ENCODE measurements at places on chromosomes 5 and 9.

- no peak for DNase-seq
These were observed 191.0 kb downstream of the TARS1 start for GRCh38 chr5:33631786-33632185.

GRCh38 chr9:88387552-88388202 lies 567 bp upstream of the SPIN1 start:
- no peak for DNase-seq

GRCh38 chr5:16690243-16690852 lies 73.6 kb upstream of the RETREG1 start:
- peak; percentile 66 for DNase-seq

DNA sequence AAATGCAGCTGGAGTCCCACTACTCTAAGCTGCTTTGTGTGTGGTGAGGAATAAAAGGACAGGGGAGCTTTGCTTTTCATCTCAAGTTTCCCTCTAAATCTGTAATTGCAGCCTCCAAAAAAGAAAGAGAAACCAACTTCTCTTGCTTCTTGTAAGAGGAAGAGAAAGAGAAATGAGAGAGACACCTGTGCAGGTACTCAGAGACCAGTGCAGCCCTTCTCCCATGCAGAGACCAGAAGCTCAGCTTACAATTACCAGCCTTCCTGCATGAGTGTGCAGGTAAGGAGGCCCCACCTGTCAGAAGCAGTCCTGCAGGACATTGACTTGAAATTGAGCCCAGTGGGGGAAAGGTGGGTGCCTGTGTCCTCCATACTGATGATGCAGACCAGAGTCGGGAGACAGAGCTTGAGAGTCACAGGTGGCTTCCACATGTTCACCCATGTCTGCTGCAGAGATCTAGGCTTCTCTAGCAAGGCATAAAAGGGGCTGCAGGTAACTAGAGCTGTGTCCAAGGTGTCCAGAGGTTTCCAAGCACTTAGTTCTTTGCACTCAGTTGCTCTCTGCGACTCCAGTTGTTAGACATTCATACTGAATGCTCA lies 15.3 kb upstream of the MED10 start:
- DNase-seq, result no peak

DNA sequence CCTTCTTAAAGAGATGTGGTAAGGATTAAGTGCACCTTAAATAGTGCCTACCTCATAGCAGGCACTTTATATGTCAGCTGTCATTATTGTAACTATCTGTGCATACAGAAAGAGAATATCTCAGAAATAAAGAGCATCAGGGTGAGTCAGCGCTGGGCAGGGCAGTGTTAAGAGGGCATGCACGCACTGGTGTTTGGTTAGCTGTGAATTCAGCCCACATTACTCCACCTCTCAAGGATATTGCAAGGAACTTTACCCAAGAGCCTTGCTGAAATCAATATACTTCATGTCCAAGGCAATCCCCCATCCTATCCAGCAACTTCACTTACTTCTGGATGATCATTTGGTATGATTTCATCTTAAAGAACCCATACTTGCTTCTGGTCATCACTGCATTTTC lies 300.9 kb downstream of the NTRK2 start:
- no peak for DNase-seq

DNA sequence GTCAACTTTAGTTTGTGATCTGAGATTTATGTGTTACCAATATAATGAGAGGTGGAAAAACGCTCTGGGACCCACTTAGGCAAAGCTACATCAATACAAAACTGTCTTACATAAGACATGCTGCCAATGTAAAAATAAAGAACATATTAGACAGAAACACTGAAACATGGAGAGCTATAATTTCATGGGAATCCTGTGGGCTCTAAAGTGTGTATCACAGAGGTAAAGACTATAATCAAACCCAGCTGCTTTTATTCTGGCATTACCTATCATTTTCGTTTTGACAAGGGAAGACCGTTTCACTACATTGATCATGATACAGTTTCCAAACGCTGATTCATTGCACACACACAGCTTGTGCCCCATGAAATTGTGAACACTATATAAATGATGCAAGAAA lies 400.5 kb upstream of the TUSC1 start:
- no peak for DNase-seq

DNA sequence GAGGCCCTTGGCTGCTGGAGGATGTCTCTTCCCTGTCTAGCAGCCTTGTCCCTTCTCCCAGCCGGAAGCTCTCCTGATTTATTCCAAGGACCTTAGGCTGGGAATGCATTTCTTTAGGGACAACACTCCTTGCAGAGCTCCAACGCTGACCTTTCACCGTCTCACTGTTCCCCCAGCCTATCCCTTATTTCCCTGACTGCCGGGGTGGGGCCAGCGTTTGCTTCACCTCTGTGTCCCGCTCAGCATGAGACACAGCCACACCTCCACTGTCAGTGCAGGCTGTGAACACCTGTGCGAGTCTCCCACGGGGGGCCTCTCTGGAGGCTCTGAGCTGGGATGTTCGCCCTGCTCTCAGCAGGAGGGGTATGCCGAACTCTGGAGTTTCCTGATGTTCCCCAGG lies 106.2 kb upstream of the FCN2 start:
- DNase-seq, result no peak

DNA sequence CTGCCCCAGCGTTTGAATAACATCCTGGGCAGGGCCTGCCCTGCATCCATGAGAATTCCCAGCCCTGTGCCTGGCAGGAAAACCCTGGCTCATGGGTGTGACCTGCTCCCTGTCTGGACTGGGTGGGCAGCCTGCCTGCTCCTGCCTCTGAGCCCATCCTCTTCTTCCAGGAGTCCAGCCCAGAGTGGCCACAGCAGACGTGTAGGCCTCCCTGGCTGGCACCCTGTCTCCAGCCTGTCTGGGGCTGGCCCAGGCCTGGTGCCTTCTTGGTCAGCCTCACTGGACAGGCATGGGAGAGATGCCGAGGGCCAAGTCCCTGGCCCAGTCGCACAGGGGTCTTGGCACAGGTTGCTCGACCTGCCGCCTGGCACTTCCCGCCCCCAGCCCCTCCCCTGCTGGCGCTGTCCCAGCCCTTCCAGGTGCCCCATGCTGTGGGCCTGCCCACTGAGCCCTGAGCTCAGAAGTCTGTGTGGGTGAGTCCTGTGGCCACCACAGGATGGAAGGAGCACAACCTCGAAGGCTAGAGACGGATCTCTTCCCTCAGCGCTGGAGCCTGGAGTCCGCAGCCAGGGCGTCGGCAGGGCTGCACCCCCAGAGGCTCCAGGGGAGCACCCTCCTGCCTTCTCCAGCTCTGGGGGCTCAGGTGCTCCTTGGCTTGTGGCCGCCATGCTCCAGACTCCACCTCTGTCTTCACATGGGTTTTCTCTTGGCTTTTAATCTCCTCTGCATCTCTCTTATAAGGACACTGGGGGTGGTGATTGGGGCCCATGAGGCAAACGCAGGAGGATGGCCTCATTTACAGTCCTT lies 11.8 kb upstream of the COL5A1 start:
- DNase-seq, result no peak

DNA sequence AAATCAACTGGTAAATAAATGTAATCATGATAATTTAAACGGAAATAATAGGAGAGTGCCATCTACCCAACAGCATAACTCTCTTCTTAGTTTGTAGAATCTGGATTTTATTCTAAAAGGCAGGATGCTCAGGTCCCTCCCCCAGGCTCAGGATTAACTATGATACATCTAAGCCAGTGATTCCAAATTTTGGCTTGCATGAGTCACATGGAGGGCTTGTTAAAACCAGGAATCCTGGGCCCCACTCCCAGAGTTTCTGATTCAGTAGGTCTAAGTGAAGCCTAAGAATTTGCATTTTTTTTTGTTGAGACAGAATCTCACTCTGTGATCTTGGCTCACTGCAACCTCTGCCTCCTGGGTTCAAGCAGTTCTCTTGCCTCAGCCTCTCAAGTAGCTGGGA lies 62.3 kb upstream of the ZFR start:
- DNase-seq, result no peak

DNA sequence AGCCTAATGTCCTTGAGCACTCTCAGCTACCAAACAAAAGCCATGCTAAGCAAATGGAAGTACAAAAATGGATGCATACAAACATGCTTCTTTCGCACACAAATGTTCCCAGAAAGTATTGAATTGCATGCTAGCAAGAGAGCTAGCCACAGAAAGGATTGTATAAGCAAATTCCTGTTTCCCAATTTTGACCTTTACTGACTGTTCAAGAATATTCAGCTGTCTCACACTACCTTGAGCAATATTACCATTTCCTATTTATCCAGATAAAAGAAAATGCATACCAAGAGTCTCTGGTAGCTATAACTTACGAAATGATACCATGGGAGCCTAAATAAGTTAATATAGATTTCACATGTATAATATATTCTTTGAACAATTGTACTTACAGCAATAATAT lies 264.6 kb downstream of the TMEM167A start:
- no peak for DNase-seq

GRCh38 chr9:134487066-134487710 lies 154.4 kb upstream of the COL5A1 start:
- DNase-seq, result no peak

DNA sequence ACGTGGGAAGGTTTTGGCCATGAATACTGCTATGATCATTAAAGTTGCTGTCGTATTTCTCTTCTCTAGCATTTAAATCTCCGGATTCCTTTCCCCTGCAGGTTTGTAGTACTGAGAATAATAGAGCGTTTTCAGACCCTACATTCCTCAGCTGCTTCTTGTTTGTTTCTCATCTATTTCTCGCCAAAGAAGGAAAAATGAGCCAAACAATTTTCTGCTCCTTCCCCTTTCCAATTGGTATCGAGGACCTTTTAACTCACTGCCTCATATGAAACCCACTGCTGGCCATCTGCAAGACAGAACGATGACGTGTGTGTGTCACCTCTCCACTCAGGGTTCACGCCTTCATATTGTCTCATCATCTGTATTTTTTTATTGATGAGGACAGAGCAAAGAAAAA lies 689.4 kb upstream of the WWC1 start:
- DNase-seq, result no peak

DNA sequence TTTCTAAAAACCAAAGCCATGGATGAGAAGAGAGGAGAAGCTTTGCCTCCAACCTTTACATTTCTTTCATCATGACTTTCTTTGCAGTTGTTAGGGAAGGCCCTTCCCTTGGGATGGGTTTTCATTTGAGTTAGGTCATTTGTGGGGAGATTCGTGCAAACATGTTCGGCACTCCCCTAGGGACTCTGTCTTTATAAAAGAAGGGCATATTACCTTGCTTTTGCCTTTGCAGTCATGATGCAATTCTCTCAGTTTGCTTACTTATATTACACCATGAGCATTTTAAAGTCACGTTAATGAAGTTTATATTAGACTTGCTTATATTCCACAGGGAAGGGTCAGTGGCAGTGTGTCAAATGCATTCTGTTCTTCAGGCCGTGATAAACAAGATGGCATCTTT lies 289.3 kb upstream of the WWC1 start:
- DNase-seq, result no peak

- DNase-seq, result no peak
These were observed 116.7 kb upstream of the NEK6 start for GRCh38 chr9:124140941-124141568.

DNA sequence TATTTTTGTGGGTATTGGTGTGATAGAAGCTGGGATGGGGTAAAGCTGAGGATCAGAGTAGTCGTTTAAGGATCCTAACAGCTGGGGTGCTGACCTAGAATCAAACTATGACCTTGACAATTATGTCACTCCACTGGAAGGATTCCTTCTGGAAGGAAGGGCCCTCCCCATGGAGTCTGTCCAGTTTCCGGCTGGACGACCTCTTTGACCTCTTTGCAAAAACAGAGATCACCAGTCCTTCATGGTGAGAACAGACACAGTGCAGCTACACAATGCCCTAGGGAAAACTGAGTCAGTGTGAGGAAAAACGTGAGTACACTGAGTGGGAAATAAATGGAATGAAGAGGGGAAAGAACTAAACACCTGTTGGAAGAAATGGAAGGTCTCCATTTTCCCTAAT lies 445.6 kb downstream of the MAT2B start:
- DNase-seq, result no peak

GRCh38 chr5:499233-500209 lies 24.7 kb downstream of the SLC9A3 start:
- no peak for DNase-seq

DNA sequence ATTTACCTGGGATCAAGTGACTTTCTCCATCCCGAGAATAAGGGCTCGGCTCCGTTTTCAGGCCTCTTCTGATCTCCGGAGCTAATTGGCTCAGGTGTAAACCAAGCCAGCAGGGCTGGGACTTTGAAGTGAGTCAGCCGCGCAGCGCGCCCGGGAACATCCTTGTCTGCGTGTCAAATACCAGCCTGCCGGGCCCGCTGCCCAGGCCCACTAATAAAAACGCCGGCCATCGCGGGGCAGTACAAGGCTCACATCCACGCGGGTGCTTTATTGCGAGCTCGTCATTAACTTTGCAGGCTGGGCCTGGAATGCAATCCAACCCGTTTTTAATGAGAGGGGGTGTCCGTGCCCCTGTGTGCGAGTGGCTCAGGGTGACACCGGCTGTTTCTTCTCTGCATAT lies 416.8 kb downstream of the IRX2 start:
- DNase-seq, result no peak

GRCh38 chr9:134961331-134962064 lies 43.8 kb upstream of the FCN1 start:
- DNase-seq, result no peak

DNA sequence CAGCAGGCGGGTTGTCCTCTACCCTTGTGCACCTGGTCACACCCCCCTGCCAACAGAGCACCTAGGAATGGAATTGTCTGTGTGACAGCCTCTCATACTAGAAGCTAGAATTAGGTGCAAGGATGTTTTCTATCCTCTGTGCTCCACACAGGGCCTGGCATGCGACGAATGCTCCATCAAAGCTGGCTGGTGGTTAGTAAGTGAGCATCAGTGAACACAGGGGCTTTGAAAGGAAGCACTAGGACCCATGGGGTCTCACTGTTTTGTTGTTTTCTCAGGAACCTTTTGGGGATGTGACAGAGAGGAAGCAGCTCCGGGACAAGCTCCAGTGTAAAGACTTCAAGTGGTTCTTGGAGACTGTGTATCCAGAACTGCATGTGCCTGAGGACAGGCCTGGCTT lies 32.3 kb downstream of the GALNT12 start:
- no peak for DNase-seq

- DNase-seq, result no peak
These were observed 3.1 kb downstream of the SLC4A9 start for GRCh38 chr5:140362875-140363630.

DNA sequence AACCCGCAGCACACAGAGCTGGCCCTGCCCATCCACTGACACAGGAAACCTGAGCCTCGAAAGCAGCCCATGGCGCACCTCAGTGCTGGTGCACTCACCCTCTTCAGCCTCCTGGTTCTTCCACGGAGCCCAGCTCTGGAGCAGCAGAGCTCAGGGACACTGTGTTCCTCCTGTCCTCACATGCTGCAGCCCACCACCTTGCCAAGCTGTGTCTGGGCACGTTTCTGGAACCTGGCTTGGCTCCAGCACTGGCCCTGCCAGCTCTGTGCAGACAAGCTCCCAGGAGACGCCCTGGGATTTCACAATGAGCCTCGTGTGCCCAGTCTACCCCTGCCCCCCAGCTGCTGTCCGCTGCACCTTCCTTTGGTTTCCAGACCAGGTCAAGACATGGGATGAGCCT lies 119.5 kb downstream of the SYK start:
- no peak for DNase-seq
